ENCODE measurements at places on chromosomes 6 and 20. TPM values are rescaled to one million over a fixed set of nuclear protein-coding genes. Genes with fewer than 3 reads are reported as not detected.

TEAD3 gene
- 15.1 TPM for total RNA-seq

HTR1B gene
- not detected for total RNA-seq

ACTR5 gene
- total RNA-seq = 7.1 TPM

AARS2 gene
- total RNA-seq = 7.2 TPM

FAM217B gene
- 4.8 TPM for total RNA-seq

LPA gene
- total RNA-seq = 0.65 TPM

ECT2L gene
- not detected for total RNA-seq

CALHM5 gene
- 0.48 TPM for total RNA-seq

PAX1 gene
- not detected for total RNA-seq

ADGRF5 gene
- total RNA-seq = 29.7 TPM

UFL1 gene
- 24.7 TPM for total RNA-seq

SLC22A2 gene
- total RNA-seq = not detected

GMPR gene
- total RNA-seq = 2.4 TPM

TOP1 gene
- 70.6 TPM for total RNA-seq

ZNF334 gene
- total RNA-seq = 1.9 TPM

HSPA12B gene
- total RNA-seq = 7.7 TPM

CASS4 gene
- total RNA-seq = 3.5 TPM

SLC22A23 gene
- total RNA-seq = 22.5 TPM

PTK7 gene
- 13.9 TPM for total RNA-seq

THBD gene
- total RNA-seq = 95.5 TPM

COL19A1 gene
- not detected for total RNA-seq

C2 gene
- 30.6 TPM for total RNA-seq

GSTA2 gene
- total RNA-seq = not detected

TRIM10 gene
- not detected for total RNA-seq

HRH3 gene
- total RNA-seq = not detected

MUC22 gene
- not detected for total RNA-seq

HLA-DOA gene
- 1.0 TPM for total RNA-seq

IRAK1BP1 gene
- total RNA-seq = 3.9 TPM

RAET1L gene
- total RNA-seq = not detected

SPTLC3 gene
- total RNA-seq = 9.7 TPM

SLC16A10 gene
- 20.1 TPM for total RNA-seq

NHLRC1 gene
- total RNA-seq = 1.6 TPM

NUP153 gene
- total RNA-seq = 47.0 TPM

TP53TG5 gene
- total RNA-seq = not detected

PI16 gene
- total RNA-seq = 5.4 TPM

LMBRD1 gene
- 62.5 TPM for total RNA-seq

HLA-DMA gene
- total RNA-seq = 67.6 TPM

RFX6 gene
- total RNA-seq = not detected

FERMT1 gene
- total RNA-seq = 1.6 TPM

EDN1 gene
- total RNA-seq = 34.2 TPM

C6orf141 gene
- 25.2 TPM for total RNA-seq

TUBB2B gene
- total RNA-seq = 5.3 TPM

LHFPL5 gene
- not detected for total RNA-seq

AGPAT4 gene
- total RNA-seq = 7.2 TPM

TFAP2A gene
- total RNA-seq = not detected

MCUR1 gene
- total RNA-seq = 7.7 TPM

PI3 gene
- total RNA-seq = 6.7 TPM

CDH22 gene
- total RNA-seq = 0.24 TPM

CDC40 gene
- total RNA-seq = 19.5 TPM

TBX18 gene
- total RNA-seq = 6.4 TPM

OXT gene
- total RNA-seq = not detected

NRN1 gene
- total RNA-seq = 7.2 TPM

TRIM40 gene
- total RNA-seq = not detected

DACT2 gene
- 1.2 TPM for total RNA-seq

CFAP61 gene
- total RNA-seq = not detected

C6orf58 gene
- not detected for total RNA-seq

TTI1 gene
- total RNA-seq = 10.6 TPM

ZKSCAN3 gene
- total RNA-seq = 2.9 TPM

SEMG1 gene
- total RNA-seq = not detected

DPPA5 gene
- total RNA-seq = not detected
